Activated CD8-positive, alpha-beta memory T cell treated with anti-CD3 and anti-CD28 coated beads, Interleukin-2, amount 50 U/mL, for 48 hours (primary cell): ENCODE measurements at places on chromosomes 1 and 21.

DNA sequence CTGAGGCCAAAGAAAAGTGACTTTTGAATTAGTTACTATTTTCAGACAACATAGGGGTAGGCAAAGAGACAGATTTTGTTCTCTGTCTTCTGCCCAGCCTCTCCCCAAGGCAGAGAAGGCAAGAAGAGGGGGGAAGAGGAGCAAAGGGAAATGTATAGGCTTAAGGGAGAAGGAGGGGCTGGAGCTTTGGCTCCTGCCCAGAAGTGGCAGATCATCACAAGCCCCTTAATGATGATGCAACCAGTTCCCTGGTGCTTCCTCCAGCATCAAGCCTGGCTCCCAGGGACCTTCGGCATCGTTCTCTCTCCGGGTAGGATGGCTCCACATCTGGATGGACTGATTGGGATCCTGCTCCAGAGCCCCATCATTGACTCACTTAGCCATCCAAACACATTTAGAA lies 112.8 kb downstream of the KCND3 start:
- DNase-seq: no peak

GRCh38 chr1:55931081-55931940 lies 648.1 kb downstream of the PLPP3 start:
- DNase-seq: no peak

DNA sequence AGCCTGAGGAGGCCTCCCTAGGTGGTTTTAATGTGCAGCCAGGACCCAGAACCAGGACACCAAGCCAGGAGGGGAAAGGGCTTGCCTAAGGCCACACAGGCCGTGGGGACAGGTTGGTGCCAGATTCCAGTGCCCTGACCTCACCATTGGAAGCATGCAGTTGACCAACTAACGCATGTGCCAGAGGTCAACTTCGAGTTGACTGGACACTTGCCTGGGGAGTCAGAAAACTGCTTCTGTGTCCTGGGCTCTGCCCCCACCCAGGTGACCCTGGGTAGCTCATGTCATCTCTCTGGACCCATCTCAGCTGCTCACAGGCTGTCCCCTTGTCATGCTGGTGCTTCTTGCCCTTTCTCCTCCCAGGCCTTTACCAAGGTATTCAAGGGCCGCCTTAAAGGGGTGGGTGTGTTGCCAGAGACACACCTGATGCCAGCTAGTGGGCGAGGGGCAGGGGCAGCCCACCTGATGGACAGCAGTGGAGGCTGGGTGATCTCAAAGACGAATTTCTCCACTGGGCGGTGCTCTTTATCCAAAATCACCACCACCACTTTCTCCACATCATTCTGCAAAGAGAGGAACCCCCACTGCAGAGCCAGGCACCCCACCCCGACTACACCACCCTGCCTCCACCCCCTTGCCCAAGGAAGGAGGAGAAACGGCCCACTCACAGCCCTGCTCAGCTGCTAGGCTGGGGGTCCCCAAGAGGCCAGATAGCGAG lies 4.4 kb downstream of the MAD2L2 start:
- DNase-seq: no peak

DNA sequence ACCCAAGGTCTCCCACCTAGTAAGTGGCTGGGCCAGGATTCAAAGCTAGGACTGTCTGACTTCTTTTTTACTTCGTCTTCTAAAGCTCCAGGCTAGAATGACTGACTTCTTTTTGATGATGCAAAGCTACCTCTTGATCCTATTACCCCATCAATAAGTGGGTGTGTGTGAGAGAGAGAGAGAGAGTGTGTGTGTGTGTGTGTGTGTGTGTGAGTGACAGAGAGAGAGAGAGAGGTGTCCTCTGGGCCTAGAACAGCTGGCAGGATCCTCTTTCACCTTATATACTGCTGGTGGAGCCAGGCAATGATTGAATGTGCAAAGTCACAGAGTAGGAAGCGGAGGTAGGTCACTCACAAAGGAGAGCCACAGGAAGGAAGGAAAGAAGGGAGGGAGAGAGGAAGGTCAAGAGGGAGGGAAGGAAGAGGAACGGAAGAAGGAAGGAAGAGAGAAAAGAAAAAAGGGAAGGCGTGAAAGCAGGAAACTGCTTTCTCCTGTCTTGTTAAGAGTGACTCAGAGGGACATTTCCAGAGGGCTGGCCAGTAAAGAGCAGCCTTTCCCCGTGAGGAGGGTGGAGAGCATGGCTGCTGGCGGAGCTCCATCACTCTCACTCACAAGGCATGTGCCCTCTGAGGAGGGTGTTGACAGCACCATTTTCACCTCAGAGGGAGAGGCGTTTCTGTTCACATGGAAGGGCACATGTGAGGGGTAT lies 68.9 kb downstream of the CDC7 start:
- DNase-seq: no peak

DNA sequence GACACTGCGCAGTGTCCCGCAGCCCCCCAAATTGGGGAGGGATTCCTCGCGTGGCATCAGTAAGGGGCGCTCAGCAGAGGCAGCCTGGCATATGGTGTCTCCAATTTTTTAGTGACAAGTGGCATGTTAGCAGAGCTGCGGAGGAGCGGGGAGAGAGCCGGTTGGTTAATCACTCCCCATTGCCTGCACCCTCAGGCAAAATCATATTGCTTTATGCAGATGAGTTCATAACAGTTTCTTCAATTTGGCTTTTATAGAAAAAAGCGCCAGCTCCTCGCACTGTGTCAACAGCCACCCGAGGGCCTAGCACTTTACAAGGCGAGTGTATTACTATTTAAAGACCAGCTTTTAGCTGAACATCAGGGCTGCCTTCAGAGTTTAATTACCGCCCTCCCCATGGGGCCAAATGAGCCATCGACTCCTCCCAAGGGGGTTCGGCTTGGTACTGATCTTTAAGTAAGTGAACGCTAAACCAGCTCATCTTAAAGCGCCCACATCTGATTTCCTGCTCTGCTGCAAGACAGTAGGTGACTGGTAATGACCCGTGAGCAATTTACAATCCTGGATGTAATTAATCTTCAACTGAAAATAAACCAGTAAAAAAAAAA lies 298.9 kb downstream of the DSCAM start:
- no peak for DNase-seq

- DNase-seq: no peak
These were observed 90.5 kb downstream of the ADARB1 start for GRCh38 chr21:45164838-45165237.

DNA sequence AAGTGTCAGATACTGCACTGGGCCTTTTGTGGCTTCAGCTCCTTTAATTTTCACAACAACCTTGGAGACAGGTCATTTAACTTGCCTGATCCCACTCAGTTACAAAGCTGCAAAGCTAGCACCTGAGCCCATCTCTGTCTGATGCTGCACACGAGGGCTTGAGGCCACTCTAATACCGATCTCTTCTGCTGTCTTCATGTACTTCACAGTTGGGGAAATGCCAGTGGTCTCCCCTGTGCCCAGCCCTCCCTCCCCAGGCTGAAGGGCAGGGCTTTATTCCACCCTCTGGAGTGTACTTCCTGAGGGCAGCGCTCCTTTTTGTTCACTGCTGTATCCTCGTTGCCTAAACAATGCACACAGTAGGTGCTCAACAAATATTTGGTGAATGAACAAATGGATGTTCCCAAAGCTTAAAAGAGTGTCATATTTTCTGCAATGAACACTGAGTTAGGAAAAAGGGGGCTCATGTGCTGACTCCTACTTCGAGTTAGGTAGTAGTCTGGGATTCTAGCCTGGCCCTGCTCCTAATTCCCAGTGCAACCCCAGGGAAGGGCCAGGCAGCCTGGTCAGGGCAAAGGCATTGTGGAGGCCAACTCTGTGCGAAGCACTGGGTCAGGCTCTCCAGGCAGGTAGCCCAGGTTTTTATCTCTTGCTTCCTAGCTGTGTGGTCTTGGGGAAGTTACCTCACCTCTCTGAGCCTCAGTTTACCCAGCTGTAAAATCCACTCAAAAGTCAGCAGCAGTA lies 1.1 kb downstream of the TMCO4 start:
- no peak for DNase-seq

DNA sequence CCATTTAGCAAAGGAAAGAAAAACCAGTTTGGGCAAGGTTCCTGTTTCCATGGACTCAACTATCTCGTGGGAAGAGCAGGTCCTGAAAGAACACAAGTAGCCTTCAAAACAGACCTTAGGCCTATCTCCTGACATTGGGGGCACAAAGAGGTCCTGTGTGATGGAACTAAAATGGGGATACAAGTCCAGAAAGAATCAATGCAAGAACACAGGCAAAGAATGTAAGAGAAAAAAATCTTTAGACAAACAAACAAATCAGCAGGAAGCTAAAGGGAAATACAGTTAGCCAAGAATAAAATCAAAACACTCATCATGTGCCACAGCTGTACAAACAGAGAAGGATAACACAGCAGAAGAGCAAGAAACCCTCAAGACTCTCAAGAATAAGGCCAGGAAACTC lies 28.2 kb downstream of the SLC30A10 start:
- no peak for DNase-seq

GRCh38 chr1:26031611-26032220 lies 10.1 kb downstream of the EXTL1 start:
- DNase-seq: no peak

GRCh38 chr1:192632641-192633532 lies 3.1 kb upstream of the RGS13 start:
- DNase-seq: no peak

- no peak for DNase-seq
These were observed 21.7 kb upstream of the RGS16 start for GRCh38 chr1:182625719-182626504.

- DNase-seq: peak; percentile 75
These were observed 10.3 kb upstream of the LMNA start for GRCh38 chr1:156104065-156104810.

DNA sequence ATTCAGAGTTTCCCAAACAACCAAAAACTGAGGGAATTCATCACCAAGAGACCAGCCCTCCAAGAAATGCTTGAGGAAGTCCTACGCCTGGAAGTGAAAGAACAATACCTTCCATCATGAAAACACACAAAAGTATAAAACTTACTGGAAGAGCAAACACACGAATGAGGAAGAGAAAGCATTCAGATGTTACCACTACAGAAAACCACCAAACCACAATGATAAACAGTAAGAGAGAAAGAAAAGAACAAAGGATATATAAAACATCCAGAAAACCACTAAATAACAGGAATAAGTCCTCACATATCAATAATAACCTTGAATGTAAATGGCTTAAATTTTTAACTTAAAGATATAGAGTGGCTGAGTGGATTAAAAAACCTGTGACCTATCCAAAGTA lies 58.5 kb upstream of the BCL10 start:
- no peak for DNase-seq

DNA sequence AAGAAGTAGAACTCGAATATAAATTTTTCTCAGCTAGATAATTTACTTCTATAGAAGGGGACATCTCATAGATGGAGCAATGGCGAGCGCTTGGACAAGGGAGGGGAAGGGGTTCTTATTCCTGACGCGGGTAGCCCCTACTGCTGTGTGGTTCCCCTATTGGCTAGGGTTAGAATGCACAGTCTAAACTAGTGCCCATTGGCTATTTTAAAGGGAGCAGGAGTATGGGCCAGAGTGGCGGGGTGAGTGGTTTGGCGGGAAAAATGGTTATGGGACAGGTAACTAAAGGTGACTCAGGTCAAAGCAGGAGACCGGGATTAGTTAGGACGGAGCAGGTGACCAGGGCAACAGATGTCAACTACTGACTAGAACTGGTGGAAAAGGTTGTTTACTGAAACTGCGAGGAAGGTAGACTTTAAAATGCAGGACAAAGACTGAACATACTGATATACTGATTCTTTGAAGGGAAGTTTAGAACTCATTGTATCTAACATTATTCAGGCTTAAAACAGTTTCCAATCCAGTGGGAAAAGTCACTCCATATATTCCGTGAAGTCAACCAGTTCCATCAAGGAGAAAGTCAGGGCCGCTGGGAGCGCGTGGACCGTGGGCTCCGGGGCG lies 940 bp upstream of the ATAD3A start:
- DNase-seq: peak; percentile 59

- DNase-seq: no peak
These were observed 90.8 kb downstream of the LHX9 start for GRCh38 chr1:198007687-198008607.

DNA sequence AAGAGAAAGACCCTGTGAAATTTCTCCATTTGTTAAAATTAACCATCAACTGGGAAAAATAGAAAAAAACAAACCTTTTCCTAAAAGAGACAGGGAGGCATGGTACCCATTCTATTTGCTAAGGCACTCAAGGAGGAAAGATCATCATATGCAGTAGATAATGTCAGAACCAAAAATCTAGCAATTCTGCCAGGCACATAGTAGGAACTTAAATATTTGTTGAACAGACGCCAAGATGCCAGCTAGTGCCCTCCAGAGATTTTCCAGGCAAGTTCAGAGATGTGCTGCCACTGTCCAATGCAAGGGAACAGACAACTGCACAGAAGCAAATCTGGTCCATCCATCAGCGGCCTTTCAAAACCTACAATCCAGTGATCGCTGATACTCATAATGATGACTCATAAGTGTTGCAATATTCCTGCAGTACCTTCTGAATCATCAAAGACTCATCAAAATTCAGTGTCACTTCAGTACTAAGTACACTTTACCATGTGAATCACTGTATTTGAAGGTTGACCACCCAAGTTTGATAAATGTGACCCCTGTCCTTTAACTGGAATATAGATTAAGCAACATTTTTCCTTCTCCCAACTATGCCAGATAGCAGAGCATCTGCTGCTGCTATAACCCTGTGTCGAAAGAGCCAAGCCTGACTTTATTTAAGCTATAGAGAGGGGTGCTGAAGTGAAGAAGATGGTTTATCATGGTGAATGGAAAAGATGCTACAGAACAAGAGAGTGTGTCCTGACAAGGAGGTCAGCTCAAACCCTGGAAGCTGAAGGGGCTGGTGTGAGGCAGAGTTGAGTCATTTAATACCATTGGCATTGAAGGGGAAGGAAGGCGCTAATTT lies 99.1 kb downstream of the MT1HL1 start:
- no peak for DNase-seq

DNA sequence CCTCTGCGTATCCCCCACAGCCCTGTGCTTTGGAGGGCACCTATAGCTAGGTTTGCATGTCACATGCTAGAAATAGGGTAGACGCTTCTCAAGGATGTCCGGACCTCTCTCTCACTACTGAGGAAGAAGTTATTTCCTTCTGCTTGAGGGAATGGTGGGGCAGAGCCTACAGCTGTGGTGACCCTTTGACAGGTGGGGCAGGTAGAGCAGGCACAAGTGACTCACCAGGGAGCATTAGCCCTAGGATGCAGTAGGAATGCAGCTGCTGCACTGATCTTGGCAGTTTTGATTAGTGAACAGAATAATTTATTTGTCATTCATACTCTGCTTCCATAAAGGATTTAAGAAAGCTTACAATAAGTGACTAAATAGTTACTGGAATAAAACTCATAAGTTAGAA lies 129.6 kb upstream of the HOOK1 start:
- no peak for DNase-seq

GRCh38 chr21:35138665-35139381 lies 89.7 kb upstream of the RUNX1 start:
- peak; percentile 77 for DNase-seq
